ENCODE measurements at places on chromosomes 7 and 10.

- DNase-seq: no peak
Observed at GRCh38 chr7:137962491-137962874, 39.4 kb downstream of the CREB3L2 start.

GRCh38 chr10:44168478-44168877 is 216.4 kb downstream of the CXCL12 start:
- no peak for DNase-seq

- no peak for DNase-seq
Observed at GRCh38 chr7:121924269-121925186, 51.6 kb downstream of the PTPRZ1 start.

GRCh38 chr7:88452646-88453045 is 146.0 kb upstream of the STEAP4 start:
- no peak for DNase-seq

GRCh38 chr10:23386052-23386451 is 41.5 kb upstream of the C10orf67 start:
- no peak for DNase-seq

DNA sequence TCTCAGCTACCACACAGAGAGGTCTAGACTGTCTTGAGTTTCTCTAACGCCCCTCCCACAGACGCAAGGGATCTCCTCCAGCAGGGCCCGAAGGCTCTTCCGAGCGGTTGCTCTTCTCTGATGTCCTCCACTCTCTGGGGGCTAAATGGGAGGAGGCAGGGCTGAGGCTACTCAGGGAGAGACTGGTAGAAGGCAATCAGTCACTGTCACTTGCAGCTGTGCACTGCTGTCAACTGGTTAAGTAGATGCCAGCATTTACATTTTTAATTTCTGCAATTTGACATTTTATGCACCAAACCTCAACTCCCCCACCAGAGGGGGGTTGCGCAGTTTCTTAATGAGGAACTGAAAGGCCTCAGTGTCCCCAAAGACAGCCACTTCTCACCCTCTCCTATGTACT is 442.8 kb downstream of the PLXNA4 start:
- DNase-seq: no peak

DNA sequence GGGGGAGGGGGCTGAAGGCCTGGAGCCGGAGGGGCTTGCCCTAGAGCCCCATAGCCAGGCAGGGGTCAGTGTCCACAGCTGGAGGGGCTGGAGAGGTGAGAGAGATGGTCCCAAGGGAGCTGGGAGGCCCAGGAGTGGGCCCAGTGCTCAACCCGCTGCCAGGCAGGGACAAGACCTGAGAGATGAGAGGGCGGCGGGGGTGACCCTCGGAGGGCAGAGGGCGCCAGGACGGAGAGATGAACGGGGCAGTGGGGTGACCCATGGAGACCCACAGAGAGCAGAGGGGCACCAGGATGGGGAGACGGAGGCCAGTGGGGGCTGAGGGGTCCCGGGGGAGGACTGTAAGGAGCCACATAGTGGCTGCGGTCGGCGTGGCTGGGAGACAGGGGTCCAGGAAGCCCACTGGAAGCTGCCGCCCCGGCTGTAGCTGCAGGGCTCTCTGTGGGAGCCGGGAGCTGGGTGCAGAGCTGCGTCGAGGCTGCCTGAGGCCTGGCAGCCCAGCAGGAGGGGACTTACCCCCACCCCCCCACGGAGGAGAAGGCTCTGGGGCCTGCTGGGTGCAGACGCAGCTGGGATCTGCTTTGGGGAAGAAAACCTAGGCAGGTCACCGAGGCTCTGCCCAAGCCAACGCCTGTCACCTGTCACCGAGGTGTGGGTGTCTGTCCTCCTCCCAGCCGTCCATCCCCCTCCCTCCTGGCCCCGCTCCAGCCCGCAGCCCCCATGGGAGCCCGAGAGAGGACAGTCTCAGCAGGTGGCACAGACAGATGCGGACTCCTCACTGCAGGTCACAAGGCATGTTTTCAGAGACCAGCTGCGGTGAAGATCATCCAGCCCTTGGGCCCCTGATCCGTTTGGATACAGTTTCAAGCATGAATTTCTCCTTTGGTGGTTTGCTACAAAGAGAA is 25.1 kb downstream of the PWWP2B start:
- no peak for DNase-seq

DNA sequence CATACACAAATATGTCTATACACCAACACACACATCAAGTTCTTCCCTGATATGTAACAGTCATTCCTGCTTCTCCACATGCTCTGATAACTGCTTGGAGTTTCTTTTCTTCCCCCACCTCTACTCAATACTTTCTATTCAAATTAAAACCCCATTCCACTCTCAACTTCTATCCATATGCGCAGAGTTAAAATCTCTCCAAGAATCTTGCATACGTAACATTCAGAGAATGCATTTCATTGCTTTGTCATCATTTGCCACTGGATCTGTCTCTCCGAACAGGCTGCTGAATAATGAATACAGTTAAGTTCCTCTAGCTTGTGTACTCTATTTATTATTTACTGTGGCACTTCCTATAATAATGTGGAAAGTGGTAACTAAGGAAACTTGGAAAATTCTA is 68.8 kb downstream of the DGKB start:
- no peak for DNase-seq

DNA sequence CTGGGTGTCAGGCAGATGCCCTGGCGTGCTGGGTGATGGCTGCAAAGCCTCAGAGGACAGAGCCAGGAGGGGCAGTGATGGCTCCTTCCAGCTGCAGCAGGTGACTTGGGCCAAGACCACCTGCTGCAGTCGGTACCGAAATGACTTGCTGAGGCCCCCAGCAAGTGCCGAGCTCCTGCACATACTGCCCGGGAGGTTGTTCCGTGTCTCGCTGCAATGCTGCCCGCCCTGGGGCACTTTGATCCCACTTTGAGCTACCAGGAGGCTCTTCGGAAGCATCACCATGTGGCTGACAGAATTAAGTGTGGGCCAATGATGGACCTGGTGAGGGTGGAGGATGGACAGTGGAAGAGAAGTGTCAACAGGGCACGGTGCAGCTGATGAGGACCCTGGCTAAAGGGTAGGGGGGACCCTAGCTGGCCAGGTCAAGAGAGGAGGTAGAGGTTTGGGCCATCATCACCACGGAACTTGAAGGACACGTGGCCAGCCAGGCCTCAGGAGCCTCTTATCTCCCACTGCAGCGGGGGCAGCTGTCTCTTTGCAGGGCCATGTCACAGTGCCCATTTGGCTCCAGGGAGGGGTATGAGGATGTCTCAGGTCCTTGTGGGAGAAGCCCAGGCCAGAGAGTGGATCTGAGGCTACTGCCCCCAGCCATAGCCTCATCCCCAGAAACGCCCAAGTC is 51.1 kb upstream of the NANOS1 start:
- DNase-seq: no peak

GRCh38 chr10:77784856-77785255 is 141.7 kb downstream of the DLG5 start:
- no peak for DNase-seq

- DNase-seq: no peak
Observed at GRCh38 chr7:136146925-136147324, 169.8 kb upstream of the MTPN start.

GRCh38 chr7:88041583-88041982 is 107.5 kb downstream of the ADAM22 start:
- no peak for DNase-seq

DNA sequence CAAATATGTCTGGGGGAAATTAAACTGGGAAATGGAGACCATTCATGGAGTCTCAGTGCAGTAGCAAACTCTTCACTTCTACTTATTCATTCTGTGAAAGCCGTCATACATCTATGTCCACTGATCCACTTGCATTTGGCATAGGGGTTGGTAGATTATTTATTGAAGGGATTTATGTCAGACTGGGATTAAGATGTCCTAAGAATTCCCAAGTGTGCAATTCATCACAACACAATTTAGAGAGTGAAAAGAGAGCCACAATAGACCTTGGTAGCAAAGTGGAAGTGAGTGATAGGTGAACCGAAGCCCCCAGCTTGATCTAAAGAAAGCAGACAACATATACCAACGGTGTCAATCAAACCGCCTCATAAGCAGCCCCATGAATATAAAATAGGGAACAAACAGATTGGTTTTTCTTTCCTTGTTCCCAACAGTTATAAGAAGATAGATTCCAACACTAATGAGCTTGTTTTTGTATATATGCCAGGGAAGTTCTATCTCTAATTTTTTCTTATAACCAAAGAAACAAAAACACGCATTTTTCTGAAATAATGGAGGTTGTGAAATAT is 234.3 kb downstream of the CACNA2D1 start:
- DNase-seq: no peak

- DNase-seq: no peak
Observed at GRCh38 chr7:2299131-2299829, 15.0 kb downstream of the SNX8 start.

- DNase-seq: no peak
Observed at GRCh38 chr10:122671355-122671754, 28.3 kb downstream of the C10orf120 start.

GRCh38 chr7:89605362-89605761 is 548.9 kb upstream of the STEAP1 start:
- no peak for DNase-seq

DNA sequence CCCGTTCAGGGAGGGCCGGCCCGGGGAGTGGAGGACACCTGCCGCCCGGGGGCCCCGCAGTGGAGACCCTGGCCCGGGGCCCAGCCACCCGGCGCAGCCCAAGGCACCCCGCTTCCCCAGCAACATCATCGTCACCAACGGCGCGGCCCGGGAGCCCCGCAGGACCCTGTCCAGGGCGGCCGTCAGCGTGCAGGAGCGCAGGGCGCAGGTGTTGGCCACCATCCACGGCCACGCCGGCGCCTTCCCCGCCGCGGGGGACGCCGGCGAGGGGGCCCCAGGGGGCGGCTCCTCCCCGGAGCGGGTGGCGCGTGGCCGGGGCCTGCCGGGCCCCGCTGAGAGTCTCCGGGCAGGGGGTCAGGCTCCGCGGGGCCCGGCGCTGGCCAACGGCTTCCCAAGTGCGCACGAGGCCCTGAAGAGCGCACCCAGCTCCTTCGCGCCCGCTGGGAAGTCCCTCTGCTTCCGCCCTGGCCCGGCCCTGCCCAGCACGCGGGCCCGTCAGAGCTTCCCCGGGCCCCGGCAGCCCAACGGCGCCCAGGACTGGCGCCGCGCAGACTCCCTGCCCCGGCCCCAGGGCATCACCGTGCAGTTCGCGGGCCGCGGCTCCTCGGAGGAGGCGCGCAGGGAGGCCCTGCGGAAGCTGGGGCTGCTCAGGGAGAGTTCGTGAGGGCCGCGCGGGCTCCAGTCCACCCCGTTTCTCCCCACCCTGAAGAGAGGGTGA is 46.7 kb downstream of the PROSER2 start:
- peak; percentile 66 for DNase-seq

- DNase-seq: peak; percentile 60
Observed at GRCh38 chr10:133072196-133072595, 15.5 kb upstream of the ADGRA1 start.

- no peak for DNase-seq
Observed at GRCh38 chr10:37632641-37633040, 224.8 kb downstream of the ZNF248 start.

DNA sequence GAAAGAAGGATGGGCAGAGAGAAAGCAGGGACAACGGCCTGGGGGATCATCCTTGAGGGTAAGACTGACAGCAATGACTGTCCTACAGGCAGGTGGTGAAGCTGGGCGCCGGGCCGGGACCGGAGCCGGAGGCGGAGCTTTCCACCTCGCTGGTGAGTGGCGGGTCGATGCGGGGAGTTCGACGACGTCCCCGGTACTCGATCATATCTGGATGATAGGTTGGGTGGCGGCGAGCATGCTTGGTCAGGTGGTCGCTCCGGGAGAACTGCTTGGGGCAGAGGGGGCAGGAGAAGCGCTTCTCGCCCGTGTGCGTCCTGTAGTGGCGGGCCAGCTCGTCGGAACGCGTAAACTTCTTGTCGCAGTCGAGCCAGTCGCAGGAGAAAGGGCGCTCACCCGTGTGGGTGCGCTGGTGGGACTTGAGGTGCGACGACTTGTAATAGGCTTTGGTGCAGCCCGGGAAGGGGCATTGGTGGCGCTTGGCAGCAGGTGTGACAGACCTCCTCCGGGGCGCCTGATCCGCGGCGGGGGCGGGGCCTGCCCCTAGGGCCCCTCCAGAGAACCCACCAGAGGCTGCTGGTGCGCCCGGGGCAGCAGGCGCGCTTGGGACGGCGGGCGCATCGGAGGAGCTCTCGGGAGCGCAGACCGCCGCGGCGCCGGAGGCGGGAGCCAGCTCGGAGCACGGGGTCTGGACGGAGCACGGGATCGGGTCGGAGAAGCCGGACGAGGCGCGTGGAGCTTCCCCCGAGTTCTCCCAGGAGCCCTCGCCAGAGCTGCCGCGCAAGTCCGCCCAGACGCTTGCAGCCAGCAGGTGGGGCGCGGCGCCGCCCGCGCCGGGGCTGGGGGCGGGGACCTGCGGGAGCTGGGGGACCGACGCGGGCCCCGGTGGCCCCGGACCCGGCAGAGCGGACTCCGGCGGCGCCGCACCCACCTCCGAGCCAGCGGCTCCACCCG is 752 bp downstream of the KLF14 start:
- peak; percentile 50 for DNase-seq

DNA sequence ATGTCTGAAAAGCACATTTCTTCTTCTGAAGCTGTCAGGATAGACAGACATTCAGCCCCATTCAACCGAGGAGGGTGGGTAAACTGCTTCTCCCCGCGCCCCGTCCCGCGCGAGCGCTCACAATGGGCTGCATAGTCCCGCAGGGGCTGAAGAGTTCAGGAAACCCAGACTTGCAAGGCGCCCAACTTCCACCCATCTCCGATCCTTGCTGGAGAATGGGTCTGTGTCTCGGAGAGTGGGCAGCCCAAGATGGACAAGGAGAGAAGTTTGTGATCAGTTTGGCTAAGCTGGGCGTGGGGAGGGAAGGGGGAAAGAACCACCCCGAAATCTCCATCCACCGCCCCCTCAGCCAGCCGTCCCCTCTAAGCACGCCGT is 686 bp downstream of the AASS start:
- DNase-seq: peak; percentile 59

GRCh38 chr7:92848851-92849250 is 12.5 kb upstream of the CDK6 start:
- DNase-seq: no peak

DNA sequence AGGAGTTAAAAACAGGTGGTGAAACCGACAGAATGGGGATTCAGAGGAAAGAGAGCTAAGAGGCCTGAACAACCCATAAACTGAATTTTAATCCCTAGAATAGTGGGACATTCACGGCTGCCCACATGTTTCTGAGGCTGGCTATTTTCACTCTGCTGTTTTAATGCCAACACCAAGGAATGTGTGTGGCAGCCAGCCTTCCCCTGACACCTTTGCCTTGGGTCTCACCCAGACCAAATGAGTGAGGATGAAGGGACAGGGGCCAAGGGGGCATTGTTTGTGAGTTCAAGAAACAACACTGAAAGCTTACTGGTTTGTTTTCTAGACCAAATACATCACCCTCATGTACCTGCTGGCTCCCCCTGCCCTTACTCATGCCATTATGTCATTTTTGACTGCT is 164.3 kb downstream of the JAZF1 start:
- no peak for DNase-seq

DNA sequence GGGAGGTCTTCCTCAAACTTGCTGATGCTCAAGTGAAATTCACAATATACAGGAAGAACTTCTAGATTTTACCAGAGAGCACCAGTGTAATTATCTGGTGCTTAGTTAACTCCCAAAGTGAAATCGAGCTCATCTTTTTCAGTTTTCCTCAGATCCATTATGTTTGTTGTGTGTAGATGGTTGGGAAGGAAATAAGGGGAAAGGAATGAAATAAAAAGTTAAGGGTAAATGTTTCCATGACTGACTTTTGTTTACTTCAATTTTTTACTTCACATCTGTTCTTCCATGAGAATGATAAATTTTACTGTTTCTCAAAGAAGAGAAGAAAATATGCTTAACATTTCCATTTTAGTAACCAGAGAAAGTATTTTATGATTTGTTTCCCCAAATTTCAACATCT is 21.3 kb downstream of the FAM107B start:
- DNase-seq: no peak

Data from ELF-1 (cell line).